Suppressor macrophage treated with lipopolysaccharide for 4 hours (primary cell): ENCODE measurements at places on chromosomes 16 and 17.
A peak's percentile ranks its signal among the peaks of the same experiment; 100 is the strongest.

- DNase-seq: no peak
These were observed 33.3 kb downstream of the CDRT15 start for GRCh38 chr17:14203388-14203787.

GRCh38 chr16:72467157-72467759, 295.3 kb upstream of the PMFBP1 start:
- peak; percentile 50 for DNase-seq

DNA sequence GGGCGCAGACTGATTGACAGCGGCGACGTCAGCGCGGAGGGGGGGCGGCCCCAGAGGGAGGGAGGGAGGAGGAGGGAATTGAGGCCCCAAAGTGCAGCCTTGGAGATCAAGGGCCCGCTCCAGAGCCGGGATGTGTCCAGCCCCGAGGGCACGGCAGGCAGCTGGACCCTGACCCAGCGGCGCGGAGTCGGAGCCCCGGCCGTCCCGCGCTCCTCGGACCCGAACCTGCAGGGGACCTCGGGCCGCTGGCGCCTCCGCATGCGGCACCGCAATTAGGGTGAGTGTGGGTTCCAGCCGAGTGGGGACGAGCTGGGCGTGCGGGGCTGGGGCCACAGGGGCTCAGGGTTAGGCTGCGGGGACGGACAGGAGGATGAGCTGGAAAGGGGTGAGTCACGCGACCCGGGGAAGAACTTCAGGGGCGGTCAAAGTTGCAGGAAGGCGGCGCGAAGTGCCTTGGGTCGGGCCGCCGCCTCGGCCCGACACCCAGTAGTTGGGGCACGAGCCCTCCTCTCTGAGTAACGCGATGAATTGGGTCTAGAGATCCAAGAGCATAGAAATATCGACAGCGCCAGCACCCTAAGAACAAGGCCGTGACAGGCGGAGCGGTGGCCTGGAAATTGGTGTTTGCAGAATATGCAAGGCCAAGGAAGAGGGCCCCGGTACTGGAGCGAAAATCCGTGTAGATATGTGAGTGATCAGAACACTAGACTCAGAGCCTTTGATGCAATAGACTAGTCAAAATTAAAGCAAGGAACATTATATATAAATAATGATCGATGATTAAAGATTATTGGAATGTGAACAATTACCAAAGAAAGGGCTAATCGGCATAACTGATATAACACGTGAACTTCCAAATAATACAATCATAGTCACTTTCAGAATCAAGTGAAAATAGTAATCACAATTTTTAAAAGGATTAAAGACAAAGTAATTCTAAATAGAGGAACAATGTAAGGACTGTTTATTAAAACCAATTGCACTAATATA, at the start of gene TBX4:
Gene TBX4, plus strand, starts transcription at position 122 of the 990 bp plus-strand sequence. CDS start 4,069 bp downstream, outside the sequence.
- DNase-seq: no peak

DNA sequence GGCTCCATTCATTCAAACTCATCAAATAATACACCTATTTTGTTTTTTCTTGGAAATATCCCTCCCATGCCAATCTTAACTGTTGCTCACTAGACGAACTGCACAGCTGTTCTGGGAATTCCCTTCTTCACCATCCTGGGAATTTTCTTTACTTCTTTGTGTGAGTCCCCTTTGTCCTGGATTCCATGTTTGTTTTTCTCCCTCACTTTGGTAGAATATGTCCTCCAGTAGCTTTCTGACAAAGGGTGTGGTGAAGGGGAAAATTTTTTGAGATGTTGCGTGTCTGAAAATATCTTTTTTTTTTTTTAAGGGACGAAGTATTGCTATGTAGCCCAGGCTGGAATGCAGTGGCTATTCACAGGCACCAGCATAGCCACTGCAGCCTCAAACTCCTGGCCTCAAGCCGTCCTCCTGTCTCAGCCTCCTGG, 17.2 kb upstream of the UTP6 start:
- no peak for DNase-seq

DNA sequence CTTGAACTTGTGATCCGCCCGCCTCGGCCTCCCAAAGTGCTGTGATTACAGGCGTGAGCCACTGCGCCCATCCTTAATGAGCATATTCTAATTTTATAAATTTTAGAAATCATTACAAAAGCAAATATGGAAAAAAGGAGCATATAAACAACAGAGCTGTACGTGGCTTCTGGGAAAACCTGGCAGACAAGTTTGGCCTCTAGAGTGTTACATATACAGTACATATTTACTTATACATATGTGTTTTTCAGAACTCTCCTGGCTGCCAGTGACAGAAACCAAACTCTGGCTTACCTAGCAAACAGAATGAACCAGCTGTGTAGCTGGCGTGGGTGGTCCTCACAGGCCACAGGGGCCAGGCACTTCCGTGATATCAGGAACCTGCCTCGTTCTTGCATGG, 10.1 kb downstream of the DRC3 start:
- DNase-seq: no peak

- peak; percentile 93 for DNase-seq
These were observed 10.3 kb upstream of the TVP23A start for GRCh38 chr16:10828851-10829366.

- peak; percentile 62 for DNase-seq
These were observed 139.7 kb downstream of the SEC14L1 start for GRCh38 chr17:77280304-77281121.

DNA sequence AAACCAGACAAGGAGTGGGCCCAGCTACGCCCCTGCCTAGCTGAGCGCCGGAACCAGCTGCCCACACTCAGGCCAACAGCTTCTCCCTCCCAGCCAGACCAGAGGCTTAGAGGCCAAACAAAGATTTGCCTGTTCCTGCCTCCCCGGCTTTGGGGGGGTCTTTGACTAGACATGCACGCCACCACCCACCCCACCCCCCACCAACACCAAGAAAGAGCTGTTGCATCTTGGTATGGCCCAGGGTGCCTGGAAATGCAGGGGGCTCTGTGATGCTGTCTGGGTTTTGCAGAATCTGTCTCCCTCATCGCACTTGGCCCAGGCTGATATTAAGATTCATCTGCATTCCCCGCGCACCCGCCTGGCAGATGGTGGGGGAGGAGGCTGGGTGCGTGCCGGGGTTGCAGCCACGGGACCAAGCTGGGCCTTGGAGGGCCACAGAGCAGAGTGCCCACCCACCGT, 1.3 kb upstream of the NXPH3 start:
- no peak for DNase-seq

- DNase-seq: no peak
These were observed 125.1 kb downstream of the SLC39A11 start for GRCh38 chr17:72967277-72967970.

- DNase-seq: no peak
These were observed 88.2 kb downstream of the TBC1D16 start for GRCh38 chr17:79947351-79948031.

GRCh38 chr16:85136213-85136701, 24.0 kb upstream of the CIBAR2 start:
- DNase-seq: peak; percentile 91

DNA sequence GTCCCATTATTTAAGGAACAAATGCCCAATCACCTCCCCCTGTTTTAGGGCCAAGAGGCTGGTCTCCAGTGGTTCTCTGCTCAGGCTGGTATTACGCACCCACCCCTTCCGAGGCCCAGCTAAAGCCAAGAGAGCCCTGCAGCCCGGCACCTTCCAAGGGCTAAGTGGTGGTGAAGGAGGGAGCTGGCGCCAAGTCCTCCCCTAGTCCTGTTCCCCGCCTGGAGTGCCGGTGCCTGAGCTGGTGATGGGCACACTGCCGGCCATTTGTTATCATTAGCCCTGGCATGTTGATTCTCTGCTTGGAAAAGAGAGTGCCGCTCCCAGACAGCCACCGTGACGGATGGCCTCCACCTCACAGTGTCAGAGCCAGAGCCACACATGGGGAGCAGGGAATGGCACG, 31.9 kb downstream of the GRIN2C start:
- no peak for DNase-seq

- no peak for DNase-seq
These were observed 2.4 kb upstream of the PPP1R1B start for GRCh38 chr17:39624313-39624712.

- no peak for DNase-seq
These were observed 432.9 kb upstream of the DYNLRB2 start for GRCh38 chr16:80107900-80108299.

DNA sequence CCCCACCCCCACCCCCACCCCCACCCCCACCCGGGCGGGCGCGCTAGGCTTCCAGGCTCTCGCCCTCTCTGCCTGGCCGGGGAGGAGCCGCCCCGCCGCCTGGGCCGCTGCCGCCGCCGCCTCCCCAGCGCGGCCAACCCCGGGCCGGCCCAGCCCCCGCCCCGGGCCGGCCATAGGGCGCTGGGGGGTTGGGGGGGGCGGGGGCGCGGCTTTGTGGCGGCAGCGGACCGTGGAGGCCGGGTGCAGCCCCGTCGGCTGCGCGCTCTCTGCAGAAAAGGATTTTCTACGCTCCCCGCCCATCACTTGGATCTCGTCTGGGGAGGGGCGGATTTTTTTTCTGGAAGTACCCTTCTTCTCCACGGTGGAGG, 230.9 kb downstream of the MRTFB start:
- DNase-seq: peak; percentile 44

GRCh38 chr16:79062821-79063220, 537.7 kb downstream of the MAF start:
- DNase-seq: no peak
